ENCODE measurements at places on chromosomes 3 and 15.

- no peak for DNase-seq
Measured at GRCh38 chr15:79209690-79210089, 72.8 kb upstream of the ANKRD34C start.

GRCh38 chr15:85504749-85505676, 124.6 kb downstream of the AKAP13 start:
- DNase-seq: peak; percentile 53

GRCh38 chr15:78229431-78230406, 4.6 kb downstream of the ACSBG1 start:
- DNase-seq: no peak

DNA sequence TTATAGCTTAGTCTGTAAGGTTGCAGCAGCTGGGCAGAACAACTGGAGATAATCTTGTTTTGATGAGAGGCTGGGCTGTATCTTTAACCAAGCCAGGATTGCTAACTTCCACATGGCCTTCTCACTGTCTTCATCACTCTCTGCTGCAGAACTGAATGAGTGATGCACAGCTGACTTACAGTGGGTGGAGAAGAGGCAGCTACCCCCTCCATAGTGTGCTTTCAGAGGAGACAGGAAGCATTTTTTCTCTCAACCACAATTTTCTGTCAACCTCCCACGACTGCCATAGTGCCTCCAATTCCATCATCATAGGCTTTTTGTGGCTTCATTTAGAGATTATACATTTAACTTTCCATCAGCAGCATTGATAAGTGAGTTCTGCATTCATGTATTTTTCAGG, 168.2 kb downstream of the CLSTN2 start:
- no peak for DNase-seq

DNA sequence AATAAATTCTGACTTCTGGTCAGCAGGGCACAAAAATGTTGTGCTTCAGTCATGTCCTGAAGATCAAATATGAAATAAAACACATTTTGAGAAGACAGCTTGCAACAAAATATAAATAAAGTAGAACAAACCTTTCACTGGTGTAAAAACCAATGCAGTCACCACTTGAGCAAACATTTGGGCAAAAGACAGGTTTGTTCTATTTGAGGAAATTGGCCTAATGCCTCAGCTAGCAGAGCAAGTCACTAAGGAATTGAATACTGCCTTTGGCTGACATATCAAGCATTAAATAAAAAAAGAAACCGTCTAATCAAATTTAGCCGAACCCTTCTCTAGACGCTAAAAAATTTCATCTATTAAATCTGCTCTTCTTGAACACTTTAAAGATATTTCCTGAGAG, 475.4 kb upstream of the CNTN3 start:
- DNase-seq: no peak

DNA sequence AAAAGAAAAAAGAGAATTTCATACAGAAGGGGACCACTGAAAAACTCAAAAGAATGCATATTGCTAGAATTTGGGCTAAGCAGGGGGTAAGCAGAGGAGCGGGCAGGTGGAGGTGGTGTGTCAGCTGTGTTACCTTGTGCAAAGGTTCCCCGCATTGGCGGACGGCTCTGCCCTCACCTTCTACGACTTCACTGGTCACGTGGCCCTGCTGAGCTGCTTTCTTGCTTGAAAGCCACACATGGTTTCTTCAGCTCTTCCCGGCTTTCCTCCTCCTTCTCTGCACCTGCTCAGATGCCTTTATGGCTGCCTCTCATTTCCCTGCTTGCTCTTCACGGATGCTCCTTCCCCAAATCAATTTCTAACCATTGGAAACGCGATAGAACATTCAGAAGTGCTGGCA, 30.5 kb downstream of the FAH start:
- DNase-seq: no peak

- no peak for DNase-seq
Measured at GRCh38 chr3:89059211-89059925, 48.1 kb upstream of the EPHA3 start.

DNA sequence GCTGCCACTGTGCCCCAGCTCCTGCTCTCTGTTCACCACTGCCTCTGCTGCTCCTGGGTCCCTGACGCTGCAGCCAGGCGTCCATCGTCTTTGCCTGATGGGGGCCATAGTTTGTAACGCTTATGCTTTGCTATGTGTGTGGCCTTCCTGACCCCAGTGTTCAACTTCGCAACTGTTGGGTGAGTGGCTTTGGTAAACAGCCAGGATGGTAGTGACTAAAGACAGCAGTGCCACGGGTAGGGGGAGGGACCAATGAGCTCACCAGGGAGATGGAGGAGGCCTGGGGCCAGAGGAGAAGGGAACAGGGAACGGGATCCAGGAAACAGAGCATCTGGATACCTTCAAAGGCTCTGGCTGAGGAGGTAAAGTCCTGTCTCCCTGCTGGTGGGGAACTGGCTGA, 75.9 kb upstream of the ALDH1L1 start:
- DNase-seq: no peak

- no peak for DNase-seq
Measured at GRCh38 chr3:89955156-89955555, 847.7 kb downstream of the EPHA3 start.

DNA sequence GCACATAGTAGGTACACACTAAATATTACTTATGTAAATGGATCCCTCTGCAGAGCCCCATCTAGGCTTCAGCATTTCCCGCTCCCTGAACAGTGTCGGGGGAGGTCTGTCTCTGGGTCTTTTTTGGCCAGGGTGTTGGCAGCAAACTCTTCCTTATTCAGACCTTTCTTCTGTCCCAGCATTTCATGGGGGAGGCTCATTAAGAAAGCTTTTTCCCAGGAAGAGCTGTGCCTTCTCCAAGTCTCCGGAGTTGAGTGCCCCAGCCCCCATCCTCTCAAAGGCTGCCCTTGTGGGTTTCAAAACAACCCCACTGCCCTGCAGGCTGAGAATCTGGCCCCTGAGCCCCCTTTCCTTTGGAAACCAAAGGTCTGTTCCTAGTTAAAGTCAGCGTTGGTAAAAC, 25.1 kb downstream of the SLC6A11 start:
- DNase-seq: no peak

- no peak for DNase-seq
Measured at GRCh38 chr15:76905855-76906254, 715 bp upstream of the SCAPER start.

DNA sequence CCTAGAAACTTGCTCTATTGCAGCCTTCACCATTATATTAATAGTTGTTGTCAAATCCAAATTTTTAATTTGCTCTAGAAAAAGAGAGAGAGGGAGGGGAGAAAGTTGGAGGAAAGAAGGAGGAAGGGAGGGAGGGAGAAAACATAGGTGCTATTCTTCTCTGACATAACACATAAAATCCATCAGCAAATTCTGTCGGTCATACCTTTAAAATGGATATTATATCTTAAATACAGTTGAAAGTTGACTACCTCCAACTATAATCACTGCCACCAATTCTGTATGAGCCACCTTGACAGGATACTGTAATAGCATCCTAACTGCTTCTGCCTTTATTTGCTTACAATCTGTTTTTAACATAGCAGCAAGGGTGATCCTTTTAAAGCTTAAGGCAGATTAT, 314.7 kb upstream of the ALCAM start:
- no peak for DNase-seq

GRCh38 chr3:137204409-137204808, 246.6 kb downstream of the IL20RB start:
- DNase-seq: no peak

GRCh38 chr15:71329041-71329440, 213.8 kb downstream of the THSD4 start:
- DNase-seq: no peak

GRCh38 chr15:70037292-70037640, 60.5 kb downstream of the TLE3 start:
- no peak for DNase-seq

GRCh38 chr3:69716119-69716518, 23.1 kb upstream of the MITF start:
- DNase-seq: no peak

DNA sequence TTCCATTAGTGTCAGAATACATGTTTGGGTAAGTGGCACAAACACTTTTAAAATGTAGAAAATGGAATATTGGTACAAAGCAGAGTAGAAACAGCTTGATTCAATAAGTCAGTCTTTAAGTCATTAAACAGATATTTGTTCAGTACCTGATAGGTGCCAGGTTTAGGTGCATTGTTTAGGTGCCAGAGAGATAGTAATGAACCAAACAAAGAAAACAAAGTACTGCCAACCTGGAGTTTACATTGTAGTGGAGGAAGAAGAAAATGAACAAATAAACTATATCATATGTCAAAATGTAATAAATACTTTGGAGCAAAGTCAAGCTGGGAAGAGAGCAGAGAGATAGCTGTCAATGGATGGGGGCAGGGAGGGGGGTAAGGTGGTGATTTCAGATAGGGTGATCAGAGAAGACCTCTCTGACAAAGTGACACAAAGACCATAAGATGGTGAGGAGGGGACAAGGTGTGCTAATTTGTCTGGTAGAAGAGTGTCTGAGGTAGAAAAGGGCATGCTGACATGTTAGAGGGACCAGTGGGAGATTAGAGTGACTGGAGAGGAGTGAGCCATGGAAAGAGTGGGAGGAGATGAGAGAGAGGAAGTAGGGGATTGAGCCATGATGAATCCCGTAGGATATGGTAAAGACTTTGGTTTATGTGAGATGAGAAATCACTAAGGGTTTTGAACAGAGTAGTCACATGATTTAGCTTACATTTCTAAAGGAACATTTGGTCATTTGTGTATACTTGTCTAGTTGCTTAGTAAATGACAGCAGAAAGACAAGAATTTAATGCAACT, 128.2 kb downstream of the UBE2E2 start:
- DNase-seq: no peak

- no peak for DNase-seq
Measured at GRCh38 chr3:126983276-126983652, 349 bp downstream of the PLXNA1 start.

DNA sequence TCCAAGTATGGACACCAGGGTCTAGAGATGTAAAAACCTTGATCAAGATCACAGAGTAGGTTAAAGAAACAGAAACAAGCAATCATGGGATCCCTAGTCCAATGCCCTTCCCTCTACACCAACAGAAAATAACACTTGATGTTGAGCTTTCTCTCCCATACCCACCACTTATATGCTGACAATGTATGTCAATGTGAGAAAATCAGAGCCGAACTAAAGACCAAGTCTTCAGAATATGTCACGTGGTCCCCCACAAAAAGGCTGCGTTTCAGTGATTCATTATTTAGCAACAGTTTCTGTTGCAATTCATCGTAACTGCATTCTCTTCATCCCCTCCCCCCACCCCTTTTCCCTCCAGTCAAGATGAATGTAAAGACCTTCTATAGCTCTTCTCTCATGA, 278.9 kb upstream of the STT3B start:
- no peak for DNase-seq

DNA sequence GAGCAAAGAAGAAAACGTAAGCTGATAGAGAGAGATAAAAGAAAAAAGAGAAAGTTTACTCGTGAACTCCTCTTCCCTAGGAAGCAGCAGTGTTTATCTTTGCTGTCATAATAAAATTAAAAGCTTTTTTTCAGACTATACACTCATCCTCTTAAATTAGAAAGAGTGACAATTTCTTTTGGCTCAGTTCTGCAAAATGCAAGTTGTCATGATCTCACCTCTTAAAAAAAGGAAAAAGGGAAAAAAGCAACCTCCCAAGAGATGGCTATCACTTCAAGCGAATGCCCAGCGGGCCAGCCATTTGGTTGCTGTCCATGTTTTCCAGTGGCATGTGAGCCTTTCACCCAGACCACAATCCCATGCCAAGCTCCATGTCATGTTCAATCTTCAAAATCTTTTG, 7.0 kb upstream of the THBS1 start:
- no peak for DNase-seq

DNA sequence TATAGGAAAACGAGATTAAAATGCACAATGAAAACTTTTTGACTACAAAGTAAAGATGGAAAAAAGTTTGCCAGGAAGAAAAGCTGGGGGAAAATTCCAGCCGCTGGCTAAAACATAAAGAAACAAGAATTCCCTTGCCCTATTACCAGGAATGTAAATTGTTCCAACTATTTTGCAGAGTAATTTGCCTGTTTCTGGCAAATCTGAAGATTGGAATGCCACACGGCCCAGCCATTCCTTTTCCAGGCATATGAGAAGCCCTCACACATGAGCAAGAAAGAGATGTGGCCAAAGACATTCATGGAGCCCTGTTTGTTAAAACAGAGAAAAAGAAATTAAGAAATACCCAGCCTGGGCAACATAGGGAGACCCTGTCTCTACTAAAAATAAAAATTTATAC, 8.4 kb upstream of the GATA2 start:
- DNase-seq: no peak

- DNase-seq: no peak
Measured at GRCh38 chr3:3632449-3632848, 166.8 kb upstream of the LRRN1 start.

GRCh38 chr3:99875929-99876841, 58.5 kb downstream of the CMSS1 start:
- peak; percentile 69 for DNase-seq

DNA sequence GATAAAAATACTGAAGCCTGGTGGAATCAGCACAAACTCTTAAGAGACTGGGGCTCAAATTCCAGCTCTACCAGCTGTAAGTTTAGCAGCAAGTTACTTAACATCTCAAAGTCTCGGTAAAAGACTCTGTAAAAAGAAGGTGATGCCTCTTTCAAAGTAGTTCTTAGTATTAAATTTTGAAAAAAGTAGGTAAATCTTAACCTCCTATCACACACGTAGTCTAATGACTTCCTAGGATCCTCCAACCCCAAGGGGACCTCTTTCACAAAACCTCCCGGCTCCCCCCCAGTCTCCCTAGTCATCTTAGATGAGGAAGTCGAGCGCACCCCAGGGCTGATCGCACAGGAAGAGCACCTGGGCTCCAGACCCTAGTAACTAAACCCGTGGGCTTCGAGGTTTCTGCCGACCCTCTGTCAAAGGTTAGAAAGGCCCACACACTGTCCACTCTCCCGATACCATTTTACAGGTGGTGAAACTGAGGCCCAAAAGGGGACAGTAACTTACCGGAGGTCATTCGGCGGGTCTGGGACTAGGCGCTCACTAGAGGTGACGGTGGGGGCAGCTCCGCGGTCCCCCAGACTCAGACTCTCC, 427 bp downstream of the MBD4 start:
- peak; percentile 53 for DNase-seq

GRCh38 chr3:130546920-130547679, 30.1 kb downstream of the COL6A6 start:
- DNase-seq: no peak

- no peak for DNase-seq
Measured at GRCh38 chr15:92142242-92143232, 251.1 kb upstream of the ST8SIA2 start.

GRCh38 chr3:6250167-6250566, 610.7 kb upstream of the GRM7 start:
- no peak for DNase-seq

DNA sequence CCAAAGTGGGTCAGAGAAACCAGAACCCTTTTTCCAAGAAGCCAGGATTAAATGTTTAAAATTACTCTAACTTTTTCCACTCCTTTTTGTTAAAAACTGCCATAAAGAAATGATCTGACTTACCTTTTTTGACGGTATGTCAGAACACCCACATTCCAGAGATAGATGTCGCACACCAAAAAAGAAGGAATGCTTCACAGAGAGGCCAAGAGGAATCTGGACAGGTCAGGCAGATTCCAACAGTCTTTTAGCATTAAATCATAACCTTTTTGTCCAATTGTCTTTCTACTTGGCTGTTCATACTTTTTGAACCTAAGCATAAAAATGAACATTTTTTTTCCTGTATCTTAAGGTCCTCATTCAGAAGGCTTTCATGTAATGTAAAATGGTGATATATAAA, 846.9 kb downstream of the NSUN3 start:
- no peak for DNase-seq

Measured in stimulated activated naive CD8-positive, alpha-beta T cell treated with anti-CD3 and anti-CD28 coated beads, Interleukin-15, Interleukin-2, amounts not matched to agents 100 U/mL and 50 U/mL, for 24 hours (primary cell).